ENCODE measurements at places on chromosomes 5 and 9.

- DNase-seq, result no peak
Observed at GRCh38 chr9:98450496-98450895, 195.0 kb upstream of the TBC1D2 start.

GRCh38 chr9:134855900-134856377 is 24.7 kb upstream of the FCN2 start:
- no peak for DNase-seq

DNA sequence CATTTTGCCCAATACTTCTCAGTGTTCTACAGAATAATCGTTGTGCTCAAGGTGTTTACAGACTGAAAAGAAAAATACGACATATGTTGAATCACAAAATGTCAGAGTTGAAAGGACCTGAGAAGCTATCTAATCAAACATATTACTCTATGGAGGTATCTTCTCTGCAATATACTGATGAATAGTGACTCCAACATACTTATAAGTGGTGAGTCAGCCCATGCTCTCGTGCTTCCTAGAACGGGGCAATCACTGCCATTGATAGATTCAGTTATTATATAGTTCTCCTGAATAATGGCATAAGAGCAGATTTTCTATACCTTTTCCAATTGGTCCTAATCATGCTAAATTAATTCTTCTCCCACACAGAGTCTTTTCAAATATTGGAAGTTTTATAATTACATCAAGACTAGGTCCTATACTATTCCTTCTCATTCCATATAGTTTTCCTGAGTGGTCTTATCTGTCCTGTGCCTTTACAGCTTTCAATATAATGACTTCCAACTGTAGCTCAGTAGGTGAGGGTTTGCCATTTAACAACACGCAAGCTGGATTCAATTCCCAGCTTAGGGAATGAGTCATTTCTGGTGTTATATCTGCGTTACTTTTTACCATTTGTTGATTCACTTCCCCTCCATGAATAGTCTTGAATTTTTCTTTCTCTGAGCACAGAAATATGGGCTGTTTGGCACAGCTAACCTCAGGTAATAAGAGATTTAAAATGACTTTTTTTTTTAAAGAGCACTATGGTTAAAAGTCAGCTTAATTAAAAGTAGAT is 81.1 kb downstream of the PLK2 start:
- no peak for DNase-seq

GRCh38 chr9:127966416-127967150 is 14.2 kb downstream of the EEIG1 start:
- no peak for DNase-seq

DNA sequence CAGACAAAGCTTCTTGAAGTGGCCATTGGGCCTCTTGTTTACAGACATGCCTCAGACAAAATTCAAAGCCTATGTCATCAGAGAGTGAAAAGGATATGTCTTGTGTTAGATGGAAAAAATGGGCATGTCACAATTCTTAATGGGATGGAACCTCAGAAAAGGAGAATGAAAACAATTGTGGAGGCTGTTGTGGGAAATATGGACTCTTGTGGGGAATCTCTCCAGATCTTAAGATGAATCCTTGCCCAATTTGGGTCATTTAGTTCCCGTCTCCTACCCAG is 19.5 kb downstream of the SLC22A5 start:
- DNase-seq, result no peak

Measured in GM20000 (cell line).